ENCODE measurements at places on chromosomes 4 and X.
A peak's percentile ranks its signal among the peaks of the same experiment; 100 is the strongest.

DNA sequence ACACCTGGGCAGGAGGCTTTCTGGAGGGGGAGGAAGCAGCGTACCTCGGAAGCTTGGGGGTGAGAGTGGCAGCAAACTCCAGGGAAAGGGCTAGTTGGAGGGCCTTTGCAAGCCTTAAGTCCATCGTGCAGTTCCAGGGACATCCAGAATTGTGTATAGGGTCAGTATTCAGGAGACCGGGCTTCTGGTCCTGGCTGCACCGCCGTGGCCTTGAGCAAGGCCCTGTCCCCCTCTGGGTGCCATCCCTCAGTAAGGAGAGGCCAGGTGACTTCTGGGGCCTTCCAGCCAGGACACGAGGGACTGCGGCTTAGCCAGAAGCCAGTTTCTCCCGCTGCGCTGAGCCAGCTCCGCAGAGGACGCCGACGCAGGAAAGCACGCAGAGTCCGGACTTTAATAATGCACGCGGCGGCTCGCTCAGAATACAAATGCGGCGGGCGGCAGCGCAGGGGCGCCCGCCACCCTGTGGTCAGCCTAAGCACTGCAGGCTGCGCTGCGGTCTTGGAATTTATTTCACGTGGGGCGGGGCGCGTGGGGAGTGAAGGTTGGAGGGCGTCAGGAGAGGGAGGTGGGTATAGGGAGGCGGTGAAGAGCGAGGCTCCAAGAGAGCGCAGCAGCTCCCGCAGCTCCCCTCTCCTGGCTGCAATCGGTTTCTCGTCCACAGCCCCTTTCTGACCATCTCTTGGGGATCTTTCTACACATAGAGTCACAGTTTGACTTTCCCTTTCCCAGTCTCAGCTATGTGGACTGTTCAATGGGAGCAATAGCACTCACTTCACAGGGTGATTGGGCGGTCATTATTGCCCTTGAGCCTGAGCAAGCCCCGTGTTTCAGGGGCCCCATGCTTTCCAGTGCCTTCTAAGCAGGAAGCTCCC lies 94.1 kb upstream of the GPR50 start:
- peak; percentile 34 for DNase-seq

- no peak for DNase-seq
Measured at GRCh38 chr4:5168891-5169290, 117.6 kb downstream of the STK32B start.

GRCh38 chr4:16092682-16093319 lies 9.0 kb upstream of the PROM1 start:
- DNase-seq, result no peak

DNA sequence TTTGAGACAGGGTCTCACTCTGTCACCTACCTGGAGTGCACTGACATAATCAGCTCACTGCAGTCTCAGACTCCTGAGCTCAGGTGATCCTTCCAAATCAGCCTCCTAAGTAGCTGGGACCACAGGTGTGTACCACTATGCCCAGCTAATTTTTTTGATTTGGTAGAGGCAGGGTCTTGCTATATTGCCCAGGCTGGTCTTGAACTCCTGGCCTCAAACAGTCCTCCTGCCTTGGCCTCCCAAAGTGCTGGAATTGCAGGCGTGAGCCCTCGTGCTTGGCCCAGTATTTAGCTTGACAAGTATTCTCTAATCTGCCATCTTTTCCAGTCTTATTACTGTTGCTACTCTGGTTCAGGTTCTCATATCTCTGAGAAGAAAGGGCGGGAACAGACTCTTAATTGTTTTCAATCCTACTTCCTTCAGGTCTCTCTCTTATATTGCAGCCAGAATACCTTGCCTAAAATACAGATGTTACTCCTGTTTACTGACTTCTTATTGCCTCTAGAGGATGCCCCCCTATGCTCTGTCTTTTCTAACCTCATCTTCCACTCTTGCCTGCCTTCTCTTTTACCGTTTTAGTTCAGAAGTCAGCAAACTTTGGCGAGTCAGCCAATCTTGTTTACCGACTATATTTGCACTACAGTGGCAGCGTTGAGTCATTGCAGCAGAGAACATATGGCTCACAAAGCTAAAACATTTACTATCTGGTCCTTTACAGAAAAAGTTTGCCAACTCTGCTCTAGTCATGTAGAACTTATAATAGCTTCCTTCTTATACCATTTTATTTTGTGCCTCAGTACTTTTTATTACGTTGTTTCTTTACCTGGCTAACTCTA lies 19.0 kb downstream of the MRPL1 start:
- peak; percentile 17 for DNase-seq

- no peak for DNase-seq
Measured at GRCh38 chr4:7348946-7349900, 85.5 kb downstream of the PSAPL1 start.

GRCh38 chrX:45722471-45722870 lies 521.8 kb upstream of the DIPK2B start:
- DNase-seq, result no peak

DNA sequence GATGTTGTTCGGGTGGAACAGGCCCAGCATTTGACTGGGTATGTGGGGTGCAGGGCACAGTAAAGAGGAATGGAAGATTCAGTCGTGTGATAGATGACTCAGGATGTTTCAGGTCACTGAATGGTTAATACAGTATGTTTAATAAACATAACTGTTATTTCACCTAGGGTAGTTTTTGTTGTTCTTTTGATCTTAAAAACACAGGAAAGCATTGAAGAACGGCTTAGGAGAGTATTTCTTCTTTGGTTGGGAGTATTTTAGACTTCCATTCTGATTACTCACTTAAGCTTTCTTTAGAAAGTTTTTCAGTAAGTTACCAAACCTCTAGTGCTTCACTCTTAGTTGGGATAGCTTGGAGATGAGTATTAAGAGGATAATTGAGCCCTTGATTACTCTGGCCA lies 62.3 kb downstream of the STAG2 start:
- DNase-seq, result no peak

GRCh38 chrX:78378476-78379115 lies 51.2 kb upstream of the CYSLTR1 start:
- DNase-seq, result no peak

- no peak for DNase-seq
Measured at GRCh38 chr4:165118256-165118909, 5.7 kb upstream of the TMEM192 start.

DNA sequence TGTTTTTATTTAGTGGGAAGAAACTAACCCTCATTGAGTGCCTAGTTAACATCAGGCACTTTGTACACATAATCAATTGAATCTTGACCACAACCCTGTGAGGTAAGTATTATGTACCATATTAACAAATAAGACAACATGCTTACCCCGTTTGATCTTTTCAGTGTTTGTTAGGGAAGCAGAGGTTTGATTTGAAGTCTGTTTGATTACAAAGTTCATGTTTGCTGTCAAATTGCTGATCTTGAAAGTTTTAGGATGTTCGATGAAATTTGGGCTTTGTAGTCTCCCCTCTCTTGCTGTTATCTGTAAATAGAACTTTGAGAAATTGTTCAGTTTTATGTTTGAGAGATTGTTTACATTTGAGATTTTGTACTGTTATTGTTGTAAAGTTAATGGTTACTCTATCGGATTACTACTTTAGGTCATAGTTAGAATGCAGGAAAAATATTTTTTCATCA lies 13.4 kb upstream of the ADH4 start:
- DNase-seq, result no peak

GRCh38 chrX:70479247-70479921 lies 34.7 kb downstream of the DLG3 start:
- no peak for DNase-seq

- no peak for DNase-seq
Measured at GRCh38 chrX:20514358-20514757, 247.6 kb upstream of the RPS6KA3 start.

DNA sequence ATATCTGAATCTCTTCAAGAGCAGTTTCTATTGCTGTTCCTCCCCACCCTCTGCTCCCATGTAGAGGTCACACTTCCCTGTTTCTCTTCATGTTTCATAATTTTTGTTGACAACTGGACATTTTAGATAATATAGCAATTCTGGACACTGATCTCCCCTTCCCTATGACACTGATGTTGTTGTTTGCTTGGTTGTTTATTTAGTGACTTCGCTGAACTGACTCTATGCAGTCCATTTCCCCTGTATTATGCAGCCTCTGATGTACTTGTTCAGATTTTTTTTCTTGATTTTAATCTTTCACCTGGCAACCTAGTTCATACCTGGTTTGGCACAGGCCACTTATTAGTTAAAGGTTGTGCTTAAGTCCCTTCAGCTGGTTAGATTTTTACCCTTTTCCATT lies 29.2 kb downstream of the CLDN2 start:
- no peak for DNase-seq

DNA sequence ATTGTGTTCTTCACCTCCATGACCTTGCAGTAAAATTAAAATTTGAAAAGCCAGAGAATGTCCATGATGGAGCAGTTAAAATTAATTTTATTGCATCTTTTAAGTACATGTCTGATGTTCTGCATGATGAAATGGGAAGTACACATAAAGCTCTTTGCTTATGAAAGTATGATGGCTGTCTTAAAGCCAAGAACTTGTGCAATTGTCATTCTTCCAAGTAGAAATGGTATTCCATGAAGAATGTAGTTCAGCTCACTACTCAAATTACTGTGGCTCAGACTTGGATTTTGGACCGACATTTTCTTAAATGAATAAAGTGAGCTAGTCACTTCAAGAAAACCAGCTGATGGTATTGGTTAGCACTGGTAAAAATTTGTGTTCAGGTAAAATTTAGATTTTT lies 161.7 kb upstream of the CXCL13 start:
- DNase-seq, result no peak

DNA sequence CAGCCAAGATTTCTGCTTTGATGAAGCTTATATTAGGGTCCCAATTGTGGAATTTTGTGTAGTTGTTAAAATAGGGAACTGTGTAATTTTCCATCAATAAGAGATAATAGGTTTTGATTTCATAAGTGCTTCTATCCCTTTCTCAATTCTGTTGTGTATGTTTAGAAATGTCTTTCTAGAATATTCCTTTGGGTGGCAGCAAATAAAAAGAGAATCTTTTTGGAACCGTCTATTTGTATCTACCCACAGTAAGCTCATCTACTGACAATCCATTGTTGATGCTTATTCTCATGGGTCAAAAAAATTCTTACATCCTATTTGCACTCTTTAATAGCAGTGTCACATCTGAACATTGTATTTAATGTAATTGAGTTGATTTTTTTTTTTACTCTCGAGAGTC lies 61.7 kb downstream of the TMA16 start:
- peak; percentile 9 for DNase-seq

DNA sequence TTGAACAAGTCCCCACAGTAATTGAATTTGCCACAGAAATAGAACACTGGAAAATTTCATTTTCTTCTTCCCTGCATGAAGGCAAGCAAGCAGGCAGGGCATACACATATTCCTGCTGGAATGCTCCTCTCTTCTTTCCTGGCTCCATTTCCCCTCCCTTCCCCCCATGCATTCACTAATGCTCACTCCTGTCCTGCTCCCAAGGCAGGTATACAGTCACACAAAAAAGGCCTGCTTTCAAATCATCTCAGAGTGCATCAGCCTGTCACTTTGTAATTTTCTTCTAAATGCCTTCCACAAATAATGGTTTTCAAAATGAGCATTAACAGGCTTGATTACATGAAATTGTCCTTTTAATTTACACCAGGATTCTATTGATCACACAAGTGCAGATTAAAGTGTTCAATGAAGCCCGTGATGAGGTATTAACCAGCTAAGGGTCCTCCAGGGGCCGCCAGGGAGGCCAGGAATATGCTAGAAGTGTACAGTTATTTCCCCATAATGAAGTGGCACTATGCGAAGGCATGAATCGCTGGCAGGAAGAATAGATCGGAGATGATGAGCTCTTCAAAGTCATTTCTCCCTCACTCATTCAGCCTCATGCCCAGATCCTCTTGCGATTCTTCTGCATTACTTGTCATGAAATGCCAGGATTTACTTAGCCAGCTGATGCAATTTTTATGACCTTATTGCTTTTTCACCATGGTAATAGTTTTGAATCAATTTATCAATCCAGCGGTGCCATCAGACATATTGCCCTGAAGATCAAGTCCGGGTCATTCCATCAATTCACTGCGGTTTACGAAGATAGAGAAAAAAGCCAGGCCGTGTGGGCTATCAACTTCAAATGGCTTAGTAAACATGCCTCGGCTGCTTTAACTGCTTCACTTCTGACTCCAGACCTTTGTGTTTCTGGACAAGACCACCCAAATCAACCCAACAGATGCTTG lies 243.5 kb downstream of the GPAT3 start:
- DNase-seq, result no peak

DNA sequence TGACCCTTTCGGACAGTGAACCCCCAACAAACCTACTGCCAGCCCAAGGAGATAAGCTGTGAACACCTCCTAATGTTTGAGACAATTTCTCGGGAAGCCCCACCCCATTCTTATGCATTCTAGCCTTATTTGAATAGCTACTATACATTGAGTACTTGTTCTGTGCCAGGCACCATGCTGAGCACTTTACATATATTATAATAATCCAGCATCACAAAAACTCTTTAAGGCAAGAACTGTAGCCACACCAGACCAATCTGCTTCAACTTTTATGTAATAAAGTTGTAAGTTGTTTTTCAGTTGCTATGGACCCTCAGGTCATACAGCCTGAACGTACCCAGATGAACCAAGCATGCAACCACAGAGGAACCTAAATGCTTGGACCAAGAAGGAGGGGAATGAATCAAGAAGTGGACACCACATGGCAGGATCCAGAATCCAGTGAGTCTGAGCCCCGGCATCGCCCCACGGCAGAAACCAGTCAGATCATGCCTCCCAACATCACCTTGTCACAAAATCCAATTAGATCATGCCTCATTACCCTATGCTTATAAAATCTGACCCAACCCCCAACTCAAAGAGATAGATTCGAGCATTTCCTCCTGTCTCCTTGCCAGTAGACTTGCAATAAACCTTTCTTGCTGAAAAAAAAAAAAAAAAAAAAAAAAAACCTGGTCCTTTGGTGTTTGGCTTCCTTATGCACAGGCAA lies 225.0 kb downstream of the QDPR start:
- DNase-seq, result no peak

DNA sequence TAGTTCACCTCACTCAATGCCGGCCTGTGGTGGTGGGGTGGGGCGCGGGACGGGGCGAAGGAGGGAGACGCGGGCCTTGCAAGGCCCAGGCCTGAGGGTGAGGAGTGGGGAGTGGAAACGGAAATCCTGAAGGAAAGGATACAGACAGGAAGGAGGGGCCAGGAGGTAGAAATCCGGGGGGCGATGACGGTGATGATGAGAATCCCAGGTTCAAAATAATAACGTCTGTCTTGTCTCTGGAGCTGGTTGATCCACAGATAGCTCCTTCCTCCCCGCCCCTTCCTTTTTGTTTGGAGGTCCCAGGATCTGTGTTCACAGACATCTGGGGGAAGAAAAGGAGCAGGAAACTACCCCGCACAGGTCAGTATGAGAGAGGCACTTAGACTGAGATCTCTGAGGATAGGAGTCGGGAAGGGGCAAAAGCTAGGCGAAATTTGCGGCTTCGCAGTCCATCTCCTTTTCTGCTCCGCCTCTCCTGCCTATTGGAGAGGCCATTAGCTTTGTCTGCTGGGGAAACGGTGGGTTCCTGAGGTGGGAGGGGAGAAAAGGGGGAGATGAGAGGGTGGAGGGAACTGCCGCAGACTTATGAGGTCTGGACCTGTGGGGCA lies 746 bp downstream of the TCEAL7 start:
- DNase-seq, result no peak
